Epithelial cell of umbilical artery (primary cell): ENCODE measurements at places on chromosomes 12 and 14. TPM values are rescaled to one million over a fixed set of nuclear protein-coding genes. Genes with fewer than 3 reads are reported as not detected.

SLC25A47 gene
- total RNA-seq: not detected in 2 replicates

NID2 gene
- total RNA-seq: 3.3 and 5.5 TPM in 2 replicates

PPP1R13B gene
- total RNA-seq: 6.2 and 14.3 TPM in 2 replicates

TAS2R8 gene
- total RNA-seq: not detected in 2 replicates

PIWIL1 gene
- total RNA-seq: not detected in 2 replicates

RHOJ gene
- 31.5 and 40.3 TPM in 2 replicates for total RNA-seq

SERPINA9 gene
- not detected in 2 replicates for total RNA-seq

IL26 gene
- not detected in 2 replicates for total RNA-seq

A2ML1 gene
- total RNA-seq: not detected in 2 replicates
